ENCODE measurements at places on chromosomes 6 and 20.
A peak's percentile ranks its signal among the peaks of the same experiment; 100 is the strongest.

DNA sequence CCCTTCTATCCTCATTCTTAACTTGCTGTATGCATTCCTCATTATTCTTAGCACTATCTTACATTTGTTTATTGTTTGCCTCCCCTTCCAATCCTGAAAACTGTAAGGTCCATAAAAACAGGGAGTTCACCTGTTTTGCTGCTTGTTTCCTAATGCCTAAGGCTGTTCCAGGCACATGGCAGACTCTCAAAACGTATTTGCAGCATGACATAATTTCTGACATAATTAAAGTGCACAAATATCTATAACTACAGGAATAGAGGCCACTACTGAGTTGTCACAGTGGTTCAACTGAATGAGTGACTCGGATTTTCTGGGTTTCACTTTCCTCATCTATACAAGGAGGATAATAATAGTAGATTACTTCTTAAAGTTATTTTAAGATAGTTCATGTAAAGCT lies 83.0 kb downstream of the HFE start:
- peak; percentile 13 for DNase-seq

GRCh38 chr20:5844063-5844681 lies 94.0 kb downstream of the SHLD1 start:
- DNase-seq, result peak; percentile 82

- peak; percentile 37 for DNase-seq
Observed at GRCh38 chr6:106106276-106107042, 20.3 kb downstream of the PRDM1 start.

- no peak for DNase-seq
Observed at GRCh38 chr6:56162081-56162480, 85.3 kb downstream of the COL21A1 start.

DNA sequence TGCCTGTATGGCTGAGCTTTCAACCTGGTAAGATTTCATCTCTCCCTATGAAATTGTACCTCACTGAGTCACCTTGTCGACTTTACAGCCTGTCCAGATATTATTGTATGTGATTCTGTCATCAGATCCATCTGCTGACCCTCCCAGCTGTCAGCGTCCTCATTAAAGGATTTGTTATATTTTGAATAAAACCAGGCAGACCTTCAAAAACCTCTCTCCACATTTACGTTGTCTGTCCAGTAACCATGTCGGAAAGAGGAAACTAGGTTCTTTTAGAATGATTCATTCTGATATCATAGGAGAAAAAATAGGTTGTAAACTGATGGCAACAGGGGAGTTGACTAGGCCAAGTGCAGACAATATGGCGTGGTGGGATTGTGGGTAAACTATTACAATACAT lies 38.5 kb downstream of the TSPYL4 start:
- no peak for DNase-seq

- DNase-seq, result no peak
Observed at GRCh38 chr20:30595698-30596097, 661.8 kb upstream of the DEFB115 start.

DNA sequence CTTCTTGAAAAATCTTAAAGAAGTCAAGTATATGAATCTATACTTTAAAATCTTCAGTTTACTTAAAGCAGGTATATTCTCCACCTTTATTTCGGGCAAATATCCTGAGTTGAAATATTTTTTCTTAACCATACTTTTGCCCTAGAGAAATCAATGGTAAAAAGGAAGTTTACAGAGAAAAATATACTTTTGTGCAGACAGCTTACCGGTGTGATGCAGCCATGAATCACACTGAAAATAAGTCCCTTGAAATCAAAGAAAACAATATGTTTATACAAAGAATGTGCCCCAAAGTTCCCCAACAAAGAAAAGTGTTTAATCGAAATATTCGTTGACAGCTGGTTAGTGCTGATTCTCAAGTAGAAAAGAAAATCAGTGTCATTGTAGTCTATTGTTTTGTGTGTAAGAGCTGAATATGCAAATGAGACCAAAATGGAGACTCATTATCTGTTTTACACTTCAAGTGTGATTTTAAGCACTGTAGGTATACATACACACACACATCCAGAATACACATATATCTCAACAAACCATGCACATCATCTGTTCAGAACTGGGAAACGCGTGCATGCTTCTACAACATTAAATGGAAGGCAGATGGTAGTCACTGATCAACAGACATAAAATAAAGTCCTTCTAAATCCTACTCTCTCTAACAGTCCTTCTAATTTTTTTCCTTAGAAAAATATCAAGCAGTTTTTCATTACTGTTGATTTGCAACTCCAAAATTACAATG lies 73.3 kb downstream of the BTBD9 start:
- no peak for DNase-seq

GRCh38 chr6:56771929-56772607 lies 129.4 kb upstream of the DST start:
- DNase-seq, result no peak

- peak; percentile 52 for DNase-seq
Observed at GRCh38 chr20:50920997-50921396, 10.2 kb downstream of the ADNP start.

DNA sequence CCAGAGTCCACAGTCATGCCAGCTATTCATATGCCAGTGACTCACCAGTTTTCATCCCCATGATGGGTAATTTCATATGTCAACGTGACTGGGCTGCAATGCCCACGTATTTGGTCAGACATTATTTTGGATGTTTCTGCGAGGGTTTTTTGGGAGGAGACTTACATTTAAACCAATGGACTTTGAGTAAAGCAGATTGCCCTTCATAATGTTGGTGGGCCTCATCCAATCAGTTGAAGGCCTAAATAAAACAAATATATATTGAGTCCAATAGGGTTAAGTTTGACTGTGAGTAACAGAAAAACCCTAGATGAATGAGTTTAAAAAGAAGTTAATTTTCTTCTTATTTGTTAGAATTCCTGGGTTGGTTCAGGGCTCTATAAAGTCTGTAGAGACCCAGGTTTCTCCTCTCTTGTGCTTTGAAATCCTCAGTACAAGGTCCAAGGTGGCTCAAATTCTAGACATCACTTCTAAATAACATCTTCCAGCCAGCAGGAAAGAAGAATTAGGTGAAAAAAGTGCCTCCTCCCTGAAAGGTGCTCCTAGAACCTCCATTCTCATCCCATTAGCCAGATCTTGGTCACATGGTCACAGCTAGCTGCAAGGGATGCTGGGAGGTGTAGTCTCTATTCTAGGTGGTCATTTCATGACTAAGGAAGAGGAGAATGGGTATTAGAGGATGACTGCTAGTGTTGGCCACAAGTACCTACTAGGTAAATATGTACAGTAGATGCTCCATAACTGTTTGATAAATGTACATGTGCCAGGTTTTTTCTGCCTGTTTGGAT lies 16.7 kb upstream of the NEDD9 start:
- DNase-seq, result no peak

DNA sequence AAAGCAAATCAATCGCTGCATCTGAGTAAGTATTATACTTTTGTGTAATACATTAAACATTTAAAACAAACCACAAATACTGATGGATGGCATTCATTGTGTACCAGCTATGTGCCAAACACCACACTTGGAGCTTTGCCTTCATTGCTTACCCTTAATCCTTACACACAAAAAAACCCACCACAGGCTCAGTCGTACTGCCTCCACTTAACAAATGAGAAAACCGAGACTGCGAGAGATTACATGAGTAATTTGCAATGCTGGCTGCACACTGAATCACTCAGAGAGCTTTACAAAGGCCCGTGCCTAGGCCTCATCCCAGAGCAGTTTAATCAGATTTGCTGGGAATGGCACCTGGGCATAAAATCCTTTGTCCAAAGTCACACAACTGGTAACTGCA lies 130.5 kb downstream of the EDN1 start:
- no peak for DNase-seq

GRCh38 chr6:167302074-167302473 lies 11.0 kb downstream of the UNC93A start:
- no peak for DNase-seq

- DNase-seq, result no peak
Observed at GRCh38 chr20:48171626-48172356, 386.5 kb upstream of the SULF2 start.

DNA sequence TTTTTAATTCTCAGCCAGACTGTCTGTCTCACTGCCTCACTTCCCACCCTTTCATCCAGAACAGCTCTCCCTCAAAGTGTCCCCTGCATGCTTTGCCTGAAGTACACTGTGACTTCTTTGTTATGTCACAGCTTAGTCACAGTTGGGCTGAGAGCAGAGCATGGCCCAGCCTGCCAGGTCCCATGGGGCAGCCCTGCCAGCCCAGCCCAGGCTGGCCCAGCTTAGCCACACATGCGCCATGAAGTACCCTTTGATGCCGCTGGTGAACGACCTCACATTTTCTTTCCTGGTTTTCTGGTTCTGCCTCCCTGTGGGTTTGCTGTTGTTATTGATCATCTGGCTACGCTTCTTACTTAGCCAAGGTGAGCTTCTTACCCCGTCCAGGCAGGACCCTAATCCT lies at the start of gene ADIG:
ADIG (plus strand) TSS at position 185 of the 400 bp plus-strand sequence; CDS start at position 239, 54 bp downstream.
- DNase-seq, result no peak

GRCh38 chr20:58715801-58716475 lies 23.3 kb downstream of the NPEPL1 start:
- DNase-seq, result no peak

DNA sequence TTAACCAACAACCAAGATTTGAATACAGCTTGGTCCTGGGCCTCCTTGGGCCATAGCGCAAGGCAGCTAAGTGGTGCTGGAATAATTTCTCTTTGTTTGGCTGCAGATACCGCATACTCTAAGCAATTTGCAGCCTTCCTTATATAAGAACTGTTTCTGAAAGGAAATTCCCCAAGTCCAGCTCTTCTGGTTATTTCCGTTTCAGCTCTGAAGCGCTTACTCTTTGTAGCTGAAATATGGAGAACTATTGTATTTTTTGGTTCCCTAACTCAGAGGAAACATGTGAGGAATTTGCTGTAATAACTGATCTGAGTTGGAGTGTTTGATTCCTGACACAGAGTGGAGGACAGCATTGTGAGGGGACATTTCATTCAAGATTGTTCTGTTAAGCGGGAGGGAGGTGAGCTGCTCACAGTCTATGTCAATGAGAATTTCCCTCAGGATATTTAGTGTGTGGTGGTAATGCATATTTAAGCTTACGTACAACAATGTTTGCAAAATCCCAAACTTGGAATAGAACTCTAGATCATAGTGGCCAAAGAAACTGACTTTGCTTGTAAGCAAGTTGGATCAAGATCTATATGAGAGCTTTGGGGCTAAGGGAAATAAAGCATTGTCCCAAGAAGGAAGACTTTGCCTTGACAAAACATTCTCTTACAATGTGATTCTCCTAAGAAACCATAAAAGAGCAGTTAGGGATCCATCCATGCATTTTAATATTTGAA lies 576.6 kb upstream of the FLRT3 start:
- DNase-seq, result no peak

- DNase-seq, result no peak
Observed at GRCh38 chr6:35905141-35905785, 15.6 kb downstream of the SRPK1 start.

GRCh38 chr20:63738687-63739129 lies 868 bp upstream of the SLC2A4RG start:
- no peak for DNase-seq

- no peak for DNase-seq
Observed at GRCh38 chr6:37546141-37546871, 46.6 kb upstream of the CCDC167 start.

- no peak for DNase-seq
Observed at GRCh38 chr6:155219858-155220301, 43.9 kb upstream of the CLDN20 start.

GRCh38 chr6:80480421-80481157 lies 374.1 kb downstream of the BCKDHB start:
- DNase-seq, result no peak

DNA sequence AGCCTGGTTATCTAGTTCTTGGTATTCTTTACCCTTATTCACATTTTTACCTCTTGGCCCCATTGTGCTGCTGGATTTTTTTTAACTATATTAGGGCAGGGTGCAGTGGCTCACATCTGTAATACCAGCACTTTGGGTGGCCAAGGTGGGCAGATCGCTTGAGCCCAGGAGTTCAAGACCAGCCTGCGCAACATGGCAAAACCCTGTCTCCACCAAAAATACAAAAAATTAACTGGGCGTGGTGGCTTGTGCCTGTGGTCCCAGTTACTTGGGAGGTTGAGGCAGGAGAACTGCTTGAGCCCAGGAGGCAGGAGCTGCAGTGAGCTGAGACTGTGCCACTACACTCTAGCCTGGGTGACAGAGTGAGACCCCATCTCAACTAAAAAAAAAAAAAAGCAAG lies 12.2 kb upstream of the TAF8 start:
- DNase-seq, result no peak

DNA sequence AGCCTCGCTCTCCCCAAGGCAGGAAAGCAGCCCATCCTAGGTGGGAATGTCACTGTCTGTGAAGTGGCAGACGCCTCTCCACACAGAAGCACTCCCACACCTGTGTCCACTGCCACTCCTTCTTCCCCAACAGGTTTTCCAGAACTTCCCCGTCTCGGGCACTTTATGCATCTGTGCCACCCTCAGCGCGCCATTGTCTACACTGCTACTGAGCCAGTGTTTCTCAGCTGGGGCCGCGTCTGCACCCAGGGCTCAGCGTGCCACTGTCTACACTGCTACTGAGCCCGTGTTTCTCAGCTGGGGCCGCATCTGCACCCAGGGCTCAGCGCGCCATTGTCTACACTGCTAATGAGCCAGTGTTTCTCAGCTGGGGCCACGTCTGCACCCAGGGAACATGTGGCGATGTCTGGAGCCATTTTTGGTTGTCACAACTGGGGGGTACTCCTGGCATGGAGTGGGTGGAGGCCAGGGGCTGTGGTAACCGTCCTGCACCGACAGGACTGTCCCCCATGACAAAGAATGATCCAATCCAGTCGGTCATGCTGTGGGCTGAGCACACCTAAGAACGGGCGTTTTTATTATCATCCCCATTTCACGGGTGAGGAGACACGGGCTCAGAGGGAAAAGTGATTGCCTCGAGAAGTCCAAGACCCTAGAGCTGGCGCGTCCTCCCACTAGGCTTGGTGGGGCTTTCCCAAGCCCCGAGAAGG lies 41.7 kb upstream of the ZBP1 start:
- DNase-seq, result no peak

- no peak for DNase-seq
Observed at GRCh38 chr6:166658792-166659150, 31.7 kb upstream of the RPS6KA2 start.

GRCh38 chr6:135451617-135452190 lies 45.8 kb downstream of the AHI1 start:
- peak; percentile 49 for DNase-seq

GRCh38 chr6:113649276-113649675 lies 207.9 kb upstream of the MARCKS start:
- DNase-seq, result no peak

- DNase-seq, result no peak
Observed at GRCh38 chr6:104639668-104640067, 220.1 kb downstream of the HACE1 start.

DNA sequence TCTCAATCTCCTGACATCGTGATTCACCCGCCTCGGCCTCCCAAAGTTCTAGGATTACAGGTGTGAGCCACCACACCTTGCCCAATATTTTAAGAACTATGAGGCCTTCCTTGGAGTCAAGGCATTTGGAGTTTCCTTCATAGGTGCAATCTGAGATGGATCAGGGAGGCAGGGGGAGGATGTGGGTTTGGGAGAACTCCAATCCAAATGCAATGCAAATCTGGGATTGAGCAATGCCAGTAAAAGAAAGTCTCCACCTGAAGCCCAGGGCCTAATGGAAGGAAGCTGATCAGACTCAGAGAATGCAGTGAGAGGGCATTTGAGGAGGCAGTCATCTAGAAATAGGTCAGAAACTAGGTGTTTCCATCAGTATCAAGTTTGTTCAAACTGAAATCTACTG lies 21.2 kb downstream of the RSPH3 start:
- no peak for DNase-seq

GRCh38 chr6:106197441-106197840 lies 111.3 kb downstream of the PRDM1 start:
- DNase-seq, result no peak

All from CD4-positive, alpha-beta T cell treated with Interleukin-15 for 4 hours (primary cell).